ENCODE measurements at places on chromosomes 16 and 17.
A peak's percentile ranks its signal among the peaks of the same experiment; 100 is the strongest.

- no peak for DNase-seq
Measured at GRCh38 chr16:53224951-53225533, 170.3 kb downstream of the CHD9 start.

DNA sequence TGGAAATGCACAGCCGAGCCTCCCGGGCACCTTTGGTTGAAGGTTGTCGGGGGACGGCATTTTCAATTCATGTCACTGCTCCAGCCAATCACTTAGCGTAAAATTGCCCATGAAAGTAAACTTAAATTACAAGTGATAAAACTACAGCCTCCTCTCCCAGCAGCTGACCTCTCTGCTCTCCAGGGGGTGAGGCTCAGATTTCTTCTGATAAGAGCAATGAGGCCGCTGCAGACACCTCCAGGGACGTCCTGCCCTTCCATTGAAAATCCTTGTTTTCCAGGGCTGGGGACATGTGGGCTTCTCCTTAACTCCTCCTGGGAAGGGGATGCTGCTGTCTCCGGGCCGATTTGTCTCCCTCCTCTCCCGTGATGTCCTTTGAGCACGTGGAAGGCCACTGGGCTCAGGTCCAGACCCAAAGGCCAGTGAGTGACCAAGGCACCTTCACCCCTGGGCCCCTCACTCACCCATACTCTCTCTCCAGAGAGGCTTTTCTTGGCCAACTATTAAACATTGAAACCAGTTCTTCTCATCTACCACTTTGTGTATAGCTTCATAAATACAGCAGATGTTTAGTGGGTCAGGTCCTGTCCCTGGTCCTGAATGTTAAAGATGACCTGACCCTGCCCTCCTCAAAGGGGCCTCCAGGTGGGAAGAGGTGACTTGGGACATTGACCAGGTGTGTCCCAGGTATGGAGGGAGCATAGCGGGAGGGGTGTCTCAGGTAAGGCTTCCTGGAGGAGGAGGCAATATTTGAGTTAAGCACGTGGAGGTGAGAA, 52.3 kb downstream of the MGAT5B start:
- no peak for DNase-seq

DNA sequence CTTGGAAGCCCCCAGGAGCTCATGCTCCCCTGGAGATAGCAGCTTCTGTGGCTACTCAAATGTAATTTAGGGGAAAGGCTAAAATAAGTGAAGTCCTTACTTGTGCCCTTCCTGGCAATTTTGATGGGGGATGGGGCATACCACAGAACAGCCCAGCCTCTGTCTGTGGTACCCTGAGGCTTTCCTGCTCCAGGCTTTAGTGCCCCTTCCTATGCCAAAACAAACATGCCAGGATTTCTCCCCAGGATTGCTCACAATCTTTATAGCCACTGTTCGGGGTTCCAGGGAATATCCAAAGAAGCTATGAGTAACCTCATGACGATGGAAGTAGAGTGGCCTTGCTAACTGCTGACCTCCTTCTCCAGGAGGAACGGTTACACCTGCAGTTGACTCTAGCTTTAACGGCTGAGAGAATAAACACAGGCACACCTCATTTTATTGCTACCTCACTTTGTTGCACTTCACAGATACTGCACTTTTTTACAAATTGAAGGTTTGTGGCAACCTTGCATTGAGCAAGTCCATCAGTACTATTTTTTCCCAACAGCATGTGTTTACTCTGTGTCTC, 24.9 kb downstream of the CCL4 start:
- DNase-seq = no peak

DNA sequence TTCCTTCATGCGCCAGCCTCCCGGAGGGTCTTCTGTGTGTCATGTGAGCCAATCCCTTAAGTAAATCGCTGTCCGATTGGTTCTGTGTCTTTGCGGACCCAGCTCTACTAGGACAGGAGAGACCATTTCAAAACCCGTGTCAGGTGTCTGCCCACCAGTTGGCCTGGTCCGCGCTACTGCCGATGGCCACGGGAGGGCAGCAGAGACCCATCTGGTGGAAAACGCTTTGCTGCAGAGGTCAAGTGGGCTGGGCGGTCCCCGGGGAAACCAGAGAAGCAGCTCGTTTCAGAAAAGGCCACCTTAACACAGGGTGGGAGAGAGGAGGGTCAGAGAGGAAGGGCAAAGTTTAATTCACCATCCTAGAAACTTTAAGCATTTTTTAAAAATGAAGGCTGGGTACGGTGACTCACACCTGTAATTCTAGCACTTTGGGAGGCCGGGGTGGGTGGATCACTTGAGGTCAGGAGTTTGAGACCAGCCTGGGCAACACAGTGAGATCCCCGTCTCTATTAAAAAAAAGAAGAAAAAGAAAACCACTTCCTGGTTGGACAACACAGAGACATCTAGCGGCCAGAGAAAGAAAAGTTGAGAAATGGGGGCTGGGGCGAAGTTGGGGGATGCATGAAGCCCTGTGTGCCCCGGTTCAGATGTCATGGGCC, 2.8 kb upstream of the CIBAR2 start:
- DNase-seq = peak; percentile 99

- no peak for DNase-seq
Measured at GRCh38 chr16:53915452-53916160, 211.7 kb downstream of the FTO start.

GRCh38 chr17:30391534-30391933, 12.8 kb downstream of the CPD start:
- no peak for DNase-seq

- no peak for DNase-seq
Measured at GRCh38 chr16:8892101-8892575, 10.0 kb downstream of the LITAFD start.

GRCh38 chr17:79429864-79430494, 180.9 kb downstream of the RBFOX3 start:
- DNase-seq = no peak

DNA sequence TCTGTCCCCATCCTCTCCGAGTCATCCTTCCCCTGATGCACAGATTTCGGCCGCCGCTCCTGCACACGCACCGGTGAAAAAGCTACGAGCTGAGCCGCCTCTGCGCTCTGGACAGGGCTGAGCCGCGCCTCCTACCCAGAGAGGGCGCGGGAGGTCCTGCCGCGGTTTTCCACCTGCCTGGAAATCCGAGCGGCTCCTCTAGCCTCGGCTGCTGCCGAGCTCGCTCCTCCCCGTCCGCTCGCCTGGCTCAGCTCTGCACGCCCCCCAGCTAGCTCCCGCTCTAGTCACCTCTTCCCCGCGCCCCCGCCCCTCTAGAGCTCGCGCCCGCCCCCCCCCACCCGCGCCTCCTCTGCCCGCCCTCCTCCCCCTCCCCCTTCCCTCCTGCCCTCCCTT, 198 bp upstream of the SHISA9 start:
- DNase-seq = no peak

GRCh38 chr17:14310605-14311004, 9.7 kb downstream of the HS3ST3B1 start:
- no peak for DNase-seq
